ENCODE measurements at places on chromosomes 12 and 14.

DNA sequence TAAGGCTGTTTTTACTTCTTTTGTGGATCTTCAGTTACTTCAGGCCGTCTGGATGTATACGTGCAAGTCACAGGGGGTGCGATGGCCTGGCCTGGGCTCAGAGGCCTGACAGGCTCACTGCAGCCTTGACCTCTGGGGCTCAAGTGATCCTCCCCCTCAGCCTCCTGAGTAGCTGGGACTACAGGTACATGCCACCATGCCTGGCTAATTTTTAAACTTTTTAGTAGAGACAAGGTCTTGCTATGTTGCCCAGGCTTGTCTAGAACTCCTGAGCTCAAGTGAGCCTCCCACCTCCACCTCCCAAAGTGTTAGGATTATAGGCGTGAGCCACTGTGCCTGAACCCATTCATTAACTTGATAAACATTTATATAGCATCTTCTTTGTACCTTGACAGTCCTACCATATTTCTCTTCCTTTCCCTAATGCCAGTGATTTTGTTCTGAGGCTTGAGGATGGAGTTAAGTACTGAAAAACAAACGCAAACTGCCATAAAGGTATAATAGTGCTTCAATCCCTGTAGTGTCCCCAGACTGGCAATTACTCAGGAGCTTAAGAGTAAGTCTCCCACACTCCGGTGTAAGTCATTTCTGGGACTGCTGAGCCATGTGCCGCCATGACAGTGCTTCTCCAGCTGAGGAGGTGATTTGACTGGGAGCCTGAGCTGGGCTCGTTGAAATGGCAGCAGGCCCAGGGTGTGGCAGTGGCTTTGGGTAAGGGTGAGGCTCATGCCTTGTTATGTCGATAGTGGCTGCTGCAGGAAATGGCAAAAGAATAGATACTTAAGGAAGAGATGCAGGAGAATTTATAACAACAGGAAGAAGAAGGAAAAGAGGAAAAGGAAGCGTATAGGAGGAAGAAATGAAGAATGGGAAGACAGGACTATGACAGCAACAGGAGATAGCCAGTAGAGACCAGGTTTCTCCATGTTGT is 43.7 kb upstream of the HECTD1 start:
- DNase-seq, result peak; percentile 53

- no peak for DNase-seq
These were observed 513 bp downstream of the PFDN5 start for GRCh38 chr12:53295891-53296219.

DNA sequence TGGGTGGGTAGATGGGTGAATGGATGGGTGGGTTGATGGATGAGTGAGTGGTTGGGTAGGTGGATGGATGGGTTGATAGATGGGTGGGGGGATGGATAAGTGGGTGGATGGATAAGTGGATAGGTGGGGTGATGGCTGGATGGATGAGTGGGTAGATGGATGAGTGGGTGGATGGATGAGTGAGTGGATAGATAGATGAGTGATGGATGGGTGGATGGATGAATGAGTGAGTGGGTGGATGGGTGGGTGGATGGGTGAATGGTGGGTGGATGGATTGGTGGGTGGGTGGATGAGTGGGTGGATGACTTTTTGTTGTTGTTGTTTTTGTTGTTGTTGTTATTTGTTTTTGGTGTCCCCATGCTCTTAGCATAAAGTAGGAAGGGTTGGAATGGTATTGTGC is 45.5 kb downstream of the TBX5 start:
- DNase-seq, result no peak

DNA sequence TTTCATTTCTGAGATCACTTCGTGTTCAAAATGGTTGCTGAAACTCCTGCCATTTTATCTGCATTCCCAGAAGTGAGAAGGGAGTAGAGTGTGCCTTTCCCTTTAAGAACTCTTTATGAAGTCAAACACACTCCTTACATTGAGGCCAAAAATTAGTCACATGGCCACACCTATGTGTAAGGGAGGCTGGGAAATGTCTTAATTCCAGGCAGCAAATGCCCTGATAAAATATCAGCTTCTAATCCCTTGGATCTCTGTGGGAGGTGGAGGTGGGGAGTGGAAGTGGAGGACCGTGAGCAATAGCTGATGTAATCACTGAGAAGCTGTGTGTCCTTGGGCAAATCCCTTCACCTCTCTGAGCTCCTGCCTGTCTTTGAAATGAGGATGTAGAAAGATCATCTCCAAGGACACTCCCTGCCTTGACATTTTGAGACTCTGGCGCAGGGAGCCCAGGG is 22.7 kb upstream of the ANKRD9 start:
- no peak for DNase-seq

- DNase-seq, result no peak
These were observed 2.3 kb upstream of the SMUG1 start for GRCh38 chr12:54191126-54191525.

DNA sequence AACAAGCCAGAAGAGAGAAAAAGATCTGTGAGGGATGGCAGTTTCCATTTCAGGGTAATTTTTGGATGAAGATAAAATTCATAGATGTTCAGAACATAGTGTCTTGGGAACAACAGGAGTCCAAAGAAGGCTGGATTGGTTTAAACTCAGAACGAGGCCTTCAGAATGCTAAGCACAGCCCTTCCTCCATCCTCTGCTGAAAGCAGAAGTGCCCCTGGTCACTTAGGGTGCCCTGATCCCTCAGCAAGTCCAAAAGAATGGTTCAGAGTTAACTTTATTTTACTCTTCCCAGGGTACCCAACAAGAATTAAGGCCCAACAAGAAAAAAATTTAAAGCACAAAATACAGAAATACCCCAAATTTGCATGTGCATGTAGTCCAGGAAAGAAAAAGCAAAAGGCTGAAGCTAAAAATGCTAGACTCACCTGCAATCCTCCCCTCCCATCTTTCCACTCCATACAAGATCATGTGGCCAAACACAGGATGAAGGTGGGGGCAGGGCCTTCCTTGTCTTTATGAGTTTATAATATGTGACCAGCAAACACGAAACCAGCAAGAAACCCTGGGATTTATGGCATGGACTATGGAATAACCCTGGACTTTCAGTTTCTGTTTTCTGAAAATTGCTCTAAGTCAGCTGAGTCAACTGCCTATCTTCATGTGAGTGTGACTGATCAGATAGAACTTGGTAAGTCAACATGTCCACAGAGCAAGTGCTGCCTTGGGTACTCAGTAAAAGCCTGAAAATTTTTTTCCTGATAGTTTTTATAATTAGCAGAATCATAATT is 21.2 kb downstream of the MAX start:
- DNase-seq, result no peak

GRCh38 chr14:62905566-62905965 is 139.7 kb downstream of the KCNH5 start:
- DNase-seq, result no peak

DNA sequence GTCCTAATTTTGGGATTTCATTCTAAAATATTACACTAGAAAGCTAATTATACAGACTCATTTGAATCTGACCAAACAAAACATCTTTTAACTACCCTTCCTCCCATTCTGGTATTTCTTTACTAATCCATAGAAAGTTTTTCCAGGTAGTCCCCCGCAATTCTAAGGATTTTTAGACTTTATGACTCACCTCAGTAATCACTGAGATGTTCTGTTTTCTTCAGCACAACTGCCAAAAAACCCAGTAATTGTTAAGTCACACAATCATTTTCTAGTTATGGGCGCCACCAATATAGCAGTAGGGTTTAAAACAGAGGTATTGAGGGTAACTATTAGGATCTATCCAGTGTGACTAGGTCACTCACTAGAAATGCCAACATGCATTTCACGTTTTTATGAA is 1.6 kb upstream of the ARID4A start:
- peak; percentile 38 for DNase-seq

- DNase-seq, result no peak
These were observed 8.6 kb upstream of the HDAC7 start for GRCh38 chr12:47828008-47828975.

DNA sequence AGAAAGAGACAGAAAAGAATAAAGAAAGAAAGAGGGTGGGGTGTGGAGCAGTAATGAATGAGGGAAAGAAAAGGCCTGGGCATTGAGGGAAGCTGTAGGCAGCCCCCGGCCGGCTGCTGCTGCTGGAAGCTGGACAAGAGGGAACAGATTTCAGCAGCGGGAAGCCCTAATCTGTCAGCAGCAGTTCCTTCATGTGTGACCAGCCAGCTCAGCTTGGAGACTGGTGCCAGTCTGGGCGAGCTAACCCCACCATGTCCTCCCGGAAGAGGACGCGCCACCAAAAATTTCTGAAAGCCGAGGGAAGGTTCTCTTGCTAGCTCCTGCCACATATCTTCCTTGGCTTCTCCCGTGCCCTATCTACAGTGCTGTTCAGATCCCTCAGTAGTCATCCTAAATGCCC is 236.8 kb downstream of the GRIN2B start:
- no peak for DNase-seq

DNA sequence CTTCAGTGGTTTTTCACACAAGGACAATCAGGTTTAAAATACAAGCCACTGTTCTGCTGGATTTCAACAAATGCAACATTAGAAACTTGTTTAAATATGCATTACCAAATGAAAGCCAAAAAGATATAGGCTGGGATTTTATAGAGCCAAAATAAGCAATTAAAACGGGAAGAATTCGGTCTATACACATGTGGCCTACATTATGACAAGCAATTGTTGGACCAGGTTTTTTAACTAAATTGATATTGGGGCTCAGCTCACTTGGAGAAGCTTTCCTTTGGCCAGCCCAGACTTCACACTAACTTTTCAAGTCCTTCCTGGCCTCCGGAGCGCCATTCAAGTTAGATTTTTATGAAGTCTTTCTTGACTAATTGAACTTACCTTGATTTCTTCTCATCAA is 16.9 kb upstream of the PDE3A start:
- DNase-seq, result no peak

- DNase-seq, result no peak
These were observed 21.6 kb downstream of the FIGNL2 start for GRCh38 chr12:51826881-51827280.

DNA sequence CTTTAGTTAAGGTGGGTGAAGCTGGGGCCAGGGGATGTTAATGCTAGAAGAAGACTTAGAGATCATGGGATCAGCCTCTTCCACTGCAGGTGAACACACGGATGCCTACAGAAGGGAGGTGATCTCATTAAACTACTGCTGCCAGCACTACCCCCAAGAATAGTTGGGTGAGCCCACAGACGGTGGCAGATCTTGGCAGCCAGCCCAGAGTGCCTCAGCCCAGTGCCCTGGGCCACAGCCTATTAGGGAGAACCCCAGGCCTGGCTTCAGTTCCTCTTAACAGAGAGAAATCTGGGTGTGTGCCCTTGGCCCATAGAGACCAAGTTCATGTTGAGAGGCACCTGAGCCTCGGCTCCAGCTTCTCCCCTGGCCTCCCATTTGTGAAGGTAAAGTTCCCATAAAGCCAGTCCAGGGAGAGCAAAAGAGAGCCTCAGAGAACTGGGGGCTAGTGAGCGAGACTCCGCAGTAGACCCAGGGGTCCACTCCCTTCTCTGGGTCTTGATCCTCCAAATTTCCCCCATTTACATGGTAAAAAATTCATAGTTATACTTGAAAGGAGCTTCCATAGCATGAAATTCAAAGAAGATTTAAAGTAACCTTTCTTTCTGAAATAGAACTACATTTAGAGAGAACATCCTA is 125.0 kb upstream of the CCND2 start:
- DNase-seq, result peak; percentile 41

DNA sequence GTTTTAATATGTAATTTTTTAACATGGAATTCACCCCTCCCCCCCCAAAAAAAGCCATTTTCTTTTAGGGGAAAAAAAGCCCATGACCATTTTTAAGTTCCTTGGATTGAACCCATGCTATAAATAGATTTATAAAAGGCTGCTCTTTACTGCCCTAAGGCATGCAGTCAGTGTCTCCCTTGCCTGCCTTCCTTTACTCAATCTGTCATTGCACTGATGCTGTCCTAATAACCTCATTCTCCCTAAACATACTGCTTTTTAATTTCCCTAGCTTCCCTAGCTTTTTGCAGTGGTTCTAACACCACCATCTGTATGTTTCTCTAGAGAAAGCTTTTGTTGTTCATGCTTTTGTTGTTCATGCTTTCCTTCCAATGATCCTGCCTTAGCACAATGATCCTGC is 83.0 kb downstream of the SLC2A13 start:
- no peak for DNase-seq

- DNase-seq, result no peak
These were observed 46.1 kb upstream of the PPP2R5C start for GRCh38 chr14:101715210-101716076.

GRCh38 chr14:104588066-104588857 is 8.7 kb downstream of the C14orf180 start:
- no peak for DNase-seq

GRCh38 chr12:20805921-20806320 is 4.6 kb upstream of the SLCO1B3 start:
- DNase-seq, result no peak

DNA sequence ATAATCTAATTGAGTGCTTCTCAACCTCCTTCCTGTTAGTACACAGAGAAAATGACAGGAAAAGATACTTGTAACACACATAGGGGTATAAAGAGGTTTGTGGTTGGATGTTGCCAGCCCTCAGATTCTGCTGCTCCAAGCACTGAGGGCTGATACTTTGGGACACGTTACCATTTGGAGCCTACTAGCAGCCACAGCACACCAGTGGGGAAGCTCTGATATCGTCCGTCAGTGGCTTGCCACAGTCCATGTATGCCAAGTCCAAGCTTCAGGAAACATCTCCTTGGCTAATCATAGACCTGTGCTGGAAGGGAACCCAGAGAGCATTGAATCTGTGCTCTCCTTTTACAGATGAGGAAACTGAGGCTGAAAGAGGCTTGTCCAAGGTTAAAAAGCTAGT is 22.3 kb downstream of the B4GALNT3 start:
- no peak for DNase-seq

DNA sequence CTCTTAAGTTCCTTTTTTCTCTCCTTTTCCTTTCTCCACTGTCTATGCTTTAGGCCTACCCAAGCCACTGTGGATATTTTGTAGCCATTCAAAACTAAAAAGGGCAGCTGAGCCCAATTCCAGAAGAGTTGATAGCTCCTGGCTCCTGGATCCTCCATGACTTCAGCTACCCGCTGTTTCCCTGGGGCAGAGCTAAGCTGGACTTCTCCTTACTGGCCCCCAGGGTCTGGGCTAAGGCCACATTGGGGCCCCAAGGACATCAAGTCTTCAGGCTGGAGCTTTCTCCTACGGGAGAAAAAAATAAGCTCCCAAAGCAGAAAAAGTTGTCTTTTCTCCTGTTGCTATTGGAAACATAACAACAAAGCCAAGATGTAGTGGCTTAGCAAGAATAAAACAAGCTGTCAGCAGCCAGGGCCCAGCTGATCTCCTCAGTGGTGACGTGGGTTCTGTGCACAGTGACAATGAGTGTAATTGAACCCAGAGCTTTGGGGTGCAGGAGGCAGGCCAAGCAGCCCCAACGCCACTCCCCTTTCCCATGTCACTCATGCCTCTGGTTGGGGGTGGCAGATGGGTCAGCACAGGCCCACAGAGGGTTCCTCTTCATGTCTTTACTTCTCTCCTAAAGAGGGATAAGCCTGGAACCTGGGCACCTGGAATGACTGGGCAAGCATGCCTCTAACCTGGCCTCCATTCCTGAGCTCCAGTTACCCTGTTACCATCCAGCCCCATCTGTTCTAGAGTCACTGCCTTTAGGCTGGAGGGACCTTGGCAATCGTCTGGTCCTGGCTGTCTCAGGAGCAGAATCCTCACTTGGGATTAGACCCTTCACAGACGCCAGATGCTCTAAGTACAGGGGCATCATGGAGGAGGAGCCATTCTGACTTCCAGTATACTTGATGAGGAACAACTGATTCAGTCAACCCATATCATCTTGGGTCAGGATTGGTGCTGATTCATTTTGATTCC is 171.2 kb downstream of the ZFP36L1 start:
- DNase-seq, result no peak
